ENCODE measurements at places on chromosomes 1 and 21.

DNA sequence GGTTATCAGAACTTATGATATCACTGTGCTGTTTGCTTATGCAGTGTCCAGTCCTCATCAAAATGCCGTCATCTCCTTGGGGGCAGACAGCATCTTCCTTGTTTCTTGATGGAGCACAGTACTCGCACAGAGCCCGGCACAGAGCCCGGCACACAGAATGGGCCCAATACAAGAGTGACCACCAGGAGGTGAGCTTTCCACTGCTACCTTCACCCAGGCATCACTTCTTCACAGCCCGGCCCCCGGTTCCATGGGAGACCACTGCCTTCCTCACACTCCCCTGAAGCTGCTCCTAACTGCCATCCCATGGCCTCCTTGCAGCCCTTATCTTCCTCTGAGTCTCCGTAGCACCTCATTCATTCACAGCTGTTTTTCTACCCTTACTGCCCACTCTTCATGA lies 94.0 kb downstream of the TNR start:
- DNase-seq, result no peak

DNA sequence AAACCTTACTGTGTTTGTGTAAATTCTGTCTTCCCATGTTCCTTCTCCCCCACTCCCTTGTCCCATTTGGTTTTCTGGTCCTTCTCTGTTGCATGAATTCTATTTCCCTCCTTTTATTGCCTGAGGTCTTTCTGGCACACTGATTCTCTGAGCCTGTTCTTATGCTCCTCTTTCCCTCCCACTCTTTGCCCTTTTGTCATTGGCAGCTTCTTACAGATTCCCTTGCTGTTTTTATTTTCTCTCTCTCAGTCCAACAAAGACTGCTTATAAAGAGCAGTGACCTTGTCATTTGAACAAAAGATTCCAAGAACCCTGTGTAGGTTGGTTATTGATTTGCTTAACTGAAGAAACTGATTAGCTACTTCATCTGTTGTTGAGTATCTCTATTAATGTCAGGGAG lies 49.7 kb downstream of the GPR52 start:
- no peak for DNase-seq

- DNase-seq, result no peak
Observed at GRCh38 chr1:67313934-67314671, 6.4 kb downstream of the IL12RB2 start.

- DNase-seq, result no peak
Observed at GRCh38 chr1:52532731-52533327, 20.1 kb downstream of the TUT4 start.

- no peak for DNase-seq
Observed at GRCh38 chr1:37056325-37056724, 22.0 kb upstream of the GRIK3 start.

GRCh38 chr21:42229676-42230075 lies 10.7 kb downstream of the ABCG1 start:
- DNase-seq, result no peak

DNA sequence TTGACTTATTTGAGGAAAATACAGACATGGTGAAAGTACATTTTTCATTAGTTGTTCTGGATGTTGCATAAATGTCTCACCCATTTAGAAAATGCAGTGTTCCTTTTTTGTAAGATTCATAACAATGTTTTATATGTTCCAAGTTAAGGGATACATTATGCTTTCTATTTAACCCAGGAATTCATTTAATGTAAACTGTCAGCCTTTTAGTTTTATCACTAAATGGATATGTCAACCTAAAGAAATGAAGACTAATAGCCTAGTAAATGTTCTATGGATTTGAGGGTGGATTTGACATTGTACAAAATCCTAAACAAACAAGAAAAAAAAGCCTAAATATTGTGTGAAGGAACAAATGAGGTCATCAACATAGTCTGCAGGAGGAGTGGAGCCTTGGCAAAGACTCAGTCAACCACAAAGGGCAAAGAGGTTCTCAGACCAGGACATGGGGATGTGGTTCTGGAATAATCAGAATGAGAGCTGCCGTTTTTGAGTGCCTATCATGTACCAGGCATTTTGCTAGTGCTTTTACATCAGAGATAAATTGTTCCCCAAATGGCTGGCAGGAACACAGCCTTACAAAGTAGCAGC lies 8.8 kb upstream of the INSL5 start:
- no peak for DNase-seq

GRCh38 chr1:169892927-169893644 lies 610 bp downstream of the SCYL3 start:
- DNase-seq, result no peak

- peak; percentile 26 for DNase-seq
Observed at GRCh38 chr1:209583408-209583807, at the start of gene CAMK1G. CAMK1G (plus strand) TSS chr1:209583714; CDS start chr1:209594984, 11,270 bp downstream.

DNA sequence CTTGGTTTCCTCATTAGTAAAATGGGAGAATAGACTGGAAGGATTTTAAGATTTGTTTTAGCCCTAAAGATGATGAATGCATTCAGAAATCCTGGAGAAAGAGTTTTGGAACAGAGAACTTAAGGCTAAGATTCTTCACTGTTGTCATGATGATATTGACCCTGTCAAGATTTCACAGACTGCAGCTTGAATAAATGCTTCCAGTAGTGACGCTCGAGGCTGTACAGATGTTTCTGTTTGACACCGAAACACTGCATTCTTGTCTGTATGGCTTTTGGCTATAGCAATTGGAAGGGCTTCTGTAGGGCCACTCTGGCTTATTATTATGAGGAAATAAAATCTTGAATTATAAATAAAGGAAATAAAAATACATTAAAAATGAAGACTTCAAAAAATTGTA lies 25.7 kb downstream of the SIM2 start:
- DNase-seq, result no peak

- no peak for DNase-seq
Observed at GRCh38 chr1:229230140-229230892, 40.6 kb upstream of the RAB4A start.

GRCh38 chr1:181134543-181135436 lies 46.3 kb downstream of the IER5 start:
- no peak for DNase-seq

GRCh38 chr1:9234223-9235095 lies at the start of gene H6PD:
H6PD (plus strand) TSS chr1:9234774; CDS start chr1:9244935, 10,161 bp downstream.
- DNase-seq, result peak; percentile 55

DNA sequence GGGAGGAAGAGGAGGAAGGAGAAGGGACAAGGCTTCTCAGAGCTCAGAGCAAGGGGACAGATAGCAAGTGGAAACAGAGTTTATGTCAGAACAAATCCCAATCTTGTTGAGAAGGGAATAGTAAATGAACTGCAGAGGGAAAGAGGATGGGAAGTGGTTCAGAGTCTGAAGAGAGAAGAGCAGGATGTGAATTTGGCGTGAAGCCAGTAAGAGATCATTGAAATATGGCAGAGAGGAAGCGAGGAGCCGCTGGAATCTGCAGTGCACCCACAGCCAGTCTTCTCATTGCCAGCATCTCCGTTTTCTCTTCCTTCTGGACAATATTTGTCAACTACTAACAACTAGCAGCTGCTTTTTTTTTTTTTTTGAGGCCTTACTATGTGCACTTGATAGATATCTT lies 19.1 kb downstream of the OLFML3 start:
- DNase-seq, result no peak

GRCh38 chr1:172589553-172589952 lies 56.6 kb downstream of the SUCO start:
- no peak for DNase-seq

GRCh38 chr1:66996018-66996682 lies 57.8 kb downstream of the SLC35D1 start:
- no peak for DNase-seq

- DNase-seq, result no peak
Observed at GRCh38 chr1:43587594-43587993, 56.9 kb downstream of the PTPRF start.

DNA sequence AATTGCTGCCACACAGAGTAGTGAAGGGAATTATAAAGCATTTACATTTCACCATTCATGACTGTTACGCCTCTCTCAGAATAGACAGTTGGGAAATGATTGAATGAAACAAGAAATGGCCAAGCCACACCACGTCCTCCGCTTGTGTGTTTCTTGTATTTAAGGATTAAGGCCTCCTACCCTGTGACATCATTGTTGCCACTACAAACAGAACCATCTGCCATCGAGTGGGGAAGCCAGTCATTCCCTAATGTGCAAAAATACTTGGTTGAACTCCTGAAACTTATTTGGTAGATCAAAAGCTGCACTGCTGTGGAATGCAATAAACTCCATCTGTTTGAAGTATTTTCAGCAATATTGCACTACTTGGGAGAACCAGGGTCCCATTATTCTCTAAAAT lies 99.0 kb upstream of the C1orf105 start:
- no peak for DNase-seq

DNA sequence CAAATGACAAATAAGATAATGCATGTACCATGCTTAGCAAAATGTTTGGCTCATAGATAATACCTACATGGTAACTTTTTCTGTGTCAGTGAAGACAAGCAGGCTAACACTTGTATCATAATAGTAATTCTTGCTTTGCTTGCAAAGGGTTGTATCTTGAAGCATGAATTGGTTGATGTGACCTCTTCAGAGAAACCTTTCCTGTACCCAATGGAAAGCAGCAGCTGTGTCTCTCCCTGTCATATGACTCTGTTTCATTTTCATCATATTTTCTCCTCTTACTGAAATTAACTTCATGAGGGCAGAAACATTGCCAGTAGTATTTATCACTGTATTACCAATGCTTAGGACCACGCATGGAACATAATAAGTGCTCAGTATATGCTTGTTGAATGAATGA lies 4.4 kb downstream of the SH2D1B start:
- DNase-seq, result no peak

DNA sequence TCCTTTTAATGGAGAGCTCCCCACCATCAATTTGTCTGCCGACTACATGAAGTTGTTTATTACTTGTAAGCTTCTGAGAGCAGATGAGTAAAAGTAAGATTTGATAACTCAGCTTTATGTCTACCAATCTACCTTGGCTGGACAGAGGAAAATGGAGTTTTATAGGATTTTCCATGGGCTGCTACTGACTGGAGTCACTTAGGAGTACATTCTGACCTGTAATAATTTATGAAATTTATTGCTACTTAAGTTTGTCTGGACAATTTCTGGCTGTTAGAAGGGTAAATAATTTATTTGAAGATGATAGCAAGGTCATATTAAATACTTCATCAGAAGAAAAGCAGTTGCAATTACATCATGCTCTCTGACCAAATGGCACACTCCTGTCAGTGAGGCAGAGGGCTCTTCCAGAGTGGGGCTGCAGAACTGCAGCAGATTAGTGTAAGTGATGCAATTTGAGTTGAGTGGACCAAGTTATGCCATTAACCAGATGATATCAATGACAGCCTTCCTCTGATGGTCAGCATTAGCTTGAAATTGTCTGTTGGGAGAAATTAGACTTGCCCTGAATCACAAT lies 736.7 kb upstream of the PTBP2 start:
- no peak for DNase-seq

- no peak for DNase-seq
Observed at GRCh38 chr1:29576510-29576909, 340.2 kb downstream of the PTPRU start.

- no peak for DNase-seq
Observed at GRCh38 chr1:193240609-193241008, 54.2 kb upstream of the B3GALT2 start.

GRCh38 chr1:75203415-75204277 lies 69.5 kb downstream of the LHX8 start:
- no peak for DNase-seq

- no peak for DNase-seq
Observed at GRCh38 chr1:113246929-113247328, 143.4 kb upstream of the MAGI3 start.

- no peak for DNase-seq
Observed at GRCh38 chr1:43836267-43836951, 97.2 kb upstream of the ARTN start.

- DNase-seq, result no peak
Observed at GRCh38 chr21:44670642-44671432, 4.1 kb upstream of the KRTAP12-2 start.

DNA sequence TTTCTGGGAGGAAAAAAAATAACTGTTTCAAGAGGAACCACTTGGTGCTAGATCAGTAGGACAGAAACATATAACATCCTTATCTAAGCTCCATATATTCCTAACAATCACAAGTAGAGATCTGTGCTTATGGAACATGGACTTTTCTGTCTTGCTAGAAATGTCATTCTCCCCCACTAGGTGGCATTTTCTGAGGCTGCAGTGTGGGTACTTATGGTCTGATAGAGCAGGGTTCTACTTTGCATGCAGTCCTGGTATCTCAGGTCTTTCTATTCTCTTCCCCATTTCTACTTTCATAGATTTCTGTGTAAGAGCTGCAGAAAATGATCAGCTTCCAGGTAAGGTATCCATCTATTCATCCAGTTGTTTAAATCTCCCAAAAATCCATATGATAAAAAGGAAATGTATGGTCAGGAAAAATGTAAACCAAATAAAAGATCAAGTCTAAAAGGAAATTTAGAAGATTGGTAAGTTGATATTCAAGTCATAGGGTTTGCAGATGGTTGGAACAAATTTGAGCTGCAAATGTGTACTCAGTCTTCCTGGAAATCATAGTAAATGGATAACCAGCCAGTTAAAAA lies 1.5 kb downstream of the ZNF684 start:
- DNase-seq, result no peak

Measured in nucleus accumbens (tissue), 56 donors.